ENCODE measurements at places on chromosomes 3 and 15.

- DNase-seq = peak; percentile 40
These were observed 178.8 kb downstream of the NSMCE3 start for GRCh38 chr15:29090617-29091466.

GRCh38 chr3:162139841-162140240, 643.2 kb downstream of the OTOL1 start:
- no peak for DNase-seq

- DNase-seq = no peak
These were observed 18.8 kb downstream of the ATG7 start for GRCh38 chr3:11290743-11291680.

DNA sequence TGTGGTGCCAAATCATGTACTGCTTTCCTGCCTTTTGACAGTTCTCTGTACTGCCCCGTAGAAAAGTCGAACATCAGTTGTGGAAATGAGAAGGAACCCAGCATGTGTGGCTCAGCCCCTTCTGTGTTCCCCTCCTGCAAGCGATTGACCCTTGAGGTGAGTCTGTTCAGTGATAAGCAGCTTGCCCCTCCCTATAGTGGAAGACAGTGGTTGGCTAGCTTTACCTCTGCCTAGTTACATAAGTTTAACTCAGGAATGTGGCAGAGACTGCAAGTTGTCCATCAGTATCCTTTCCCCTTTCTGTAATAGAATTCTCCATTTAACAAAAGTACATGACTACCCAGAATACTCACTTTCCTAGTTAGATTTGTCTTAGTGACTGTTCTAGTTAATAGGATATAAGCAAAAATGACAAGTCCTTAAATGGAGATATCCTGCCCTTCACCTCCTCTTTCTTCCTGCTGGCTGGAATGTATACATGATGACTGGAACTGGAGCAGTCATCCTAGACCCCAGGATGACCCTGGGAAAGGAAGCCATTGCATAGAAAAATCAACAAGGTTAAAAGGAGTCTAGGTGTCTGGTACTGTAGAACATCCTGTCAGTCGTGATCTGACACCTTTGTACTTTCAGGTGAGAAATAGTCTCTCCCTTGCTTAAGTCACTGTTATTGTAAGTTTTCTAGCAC, 10.6 kb downstream of the SETMAR start:
- no peak for DNase-seq

DNA sequence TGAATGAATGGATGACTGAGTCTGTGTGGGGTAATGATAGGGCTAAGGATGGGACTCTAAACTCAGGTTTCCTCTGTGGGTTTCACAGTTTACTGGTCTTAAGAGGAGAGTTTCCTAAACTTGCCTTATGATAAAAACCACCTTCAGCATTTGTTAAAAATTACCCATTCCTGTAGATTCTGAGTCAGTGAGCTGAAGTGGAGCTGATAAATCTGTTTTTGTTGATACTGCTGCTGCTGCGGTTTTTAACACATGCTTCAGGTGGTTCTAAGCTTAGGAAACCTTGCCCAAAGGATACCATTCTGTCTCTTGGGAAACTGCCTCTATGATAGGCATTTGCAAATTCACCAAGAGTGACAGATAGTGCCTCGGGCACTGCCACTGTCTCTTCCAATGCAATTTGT, 52.6 kb downstream of the MECOM start:
- no peak for DNase-seq

GRCh38 chr3:107013641-107014040, 363.6 kb upstream of the CCDC54 start:
- DNase-seq = no peak

DNA sequence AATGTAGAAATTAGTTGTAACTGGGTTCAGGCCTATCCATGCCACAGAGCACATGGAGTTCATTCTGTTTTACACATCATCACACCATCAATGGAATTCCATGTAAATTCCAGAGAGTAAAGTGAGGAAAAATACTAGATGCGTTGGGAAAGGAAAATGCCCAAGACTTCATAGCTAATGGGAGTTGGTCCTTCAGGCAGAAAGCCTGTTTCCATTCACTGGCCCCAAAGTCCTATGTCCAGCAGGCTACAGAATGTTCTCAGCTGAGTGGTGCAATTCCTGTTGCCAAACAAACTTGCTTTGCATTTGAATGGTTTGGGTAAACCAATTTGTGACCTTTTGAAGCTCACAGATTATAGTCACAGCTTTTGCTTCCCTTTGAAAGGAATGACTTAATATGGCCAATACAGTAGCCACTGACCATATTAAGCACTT, 164.6 kb upstream of the PFN2 start:
- no peak for DNase-seq

- DNase-seq = peak; percentile 27
These were observed 799 bp downstream of the ABI3BP start for GRCh38 chr3:100992231-100993012.

DNA sequence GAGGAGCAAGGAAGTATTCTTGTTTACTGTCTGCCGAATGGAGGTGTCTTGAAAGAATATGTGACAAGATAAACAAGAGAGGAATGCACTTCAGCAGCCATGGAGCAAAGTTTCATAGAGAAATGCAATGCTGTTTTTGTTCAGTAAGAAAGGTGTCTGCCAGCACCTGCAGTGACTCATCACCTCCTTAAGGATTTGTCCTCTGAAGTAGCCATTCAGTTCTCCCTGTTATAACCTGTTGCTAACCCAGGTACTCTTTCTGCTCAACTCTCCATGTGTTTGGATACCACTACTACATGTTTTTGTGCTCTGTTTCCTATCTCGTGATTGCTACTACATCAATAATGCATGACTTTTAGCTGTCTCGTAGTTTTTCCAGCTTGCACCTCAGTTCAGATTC, 328.9 kb downstream of the CHL1 start:
- no peak for DNase-seq

DNA sequence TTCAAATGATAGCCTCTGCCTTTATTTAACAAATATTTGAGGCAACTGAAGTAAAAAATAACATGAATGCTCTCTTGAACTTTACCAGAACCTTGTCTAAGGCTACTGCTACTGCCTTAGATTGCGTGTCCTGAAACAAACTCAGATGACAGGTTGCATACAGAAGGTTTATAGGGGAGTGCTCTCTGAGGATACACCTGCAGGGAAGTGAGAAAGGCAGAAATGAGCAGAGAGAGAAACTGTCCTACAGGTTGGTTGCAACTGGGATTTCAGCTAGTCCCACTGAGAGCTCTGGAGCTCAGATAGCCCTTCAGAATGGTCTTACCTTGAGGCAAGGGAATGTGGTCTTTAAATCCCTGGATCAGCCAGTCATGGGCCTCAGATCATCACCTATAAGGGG, 165.5 kb downstream of the IL5RA start:
- no peak for DNase-seq

GRCh38 chr3:70740872-70741271, 428.4 kb upstream of the MDFIC2 start:
- no peak for DNase-seq

DNA sequence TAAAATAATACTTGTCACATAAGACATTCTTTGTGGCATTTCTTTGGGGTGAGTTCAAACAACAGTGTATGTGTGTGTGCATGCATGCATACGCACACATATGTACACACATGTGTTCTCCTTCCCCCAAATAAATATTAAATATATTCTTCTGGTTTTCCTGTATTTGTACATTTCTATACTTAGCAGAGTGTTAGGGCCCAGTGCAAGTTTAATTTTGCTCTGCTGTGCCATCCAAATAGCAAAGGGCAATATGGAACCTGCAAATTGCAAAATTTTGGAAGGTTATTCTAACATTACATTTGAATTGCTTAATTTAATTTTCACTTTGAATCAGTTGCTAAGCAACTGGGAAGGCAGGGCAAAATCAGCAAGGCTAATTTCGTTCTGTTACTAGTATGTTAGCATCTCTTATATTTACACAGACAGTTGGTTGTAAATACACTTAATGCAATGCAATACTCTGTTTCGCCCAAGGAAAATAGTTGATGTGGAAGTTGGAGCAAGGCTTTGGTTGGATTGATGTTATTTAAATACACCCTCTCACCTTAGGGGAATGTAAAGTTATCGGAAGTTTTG, 130.4 kb downstream of the ITPR1 start:
- DNase-seq = no peak

DNA sequence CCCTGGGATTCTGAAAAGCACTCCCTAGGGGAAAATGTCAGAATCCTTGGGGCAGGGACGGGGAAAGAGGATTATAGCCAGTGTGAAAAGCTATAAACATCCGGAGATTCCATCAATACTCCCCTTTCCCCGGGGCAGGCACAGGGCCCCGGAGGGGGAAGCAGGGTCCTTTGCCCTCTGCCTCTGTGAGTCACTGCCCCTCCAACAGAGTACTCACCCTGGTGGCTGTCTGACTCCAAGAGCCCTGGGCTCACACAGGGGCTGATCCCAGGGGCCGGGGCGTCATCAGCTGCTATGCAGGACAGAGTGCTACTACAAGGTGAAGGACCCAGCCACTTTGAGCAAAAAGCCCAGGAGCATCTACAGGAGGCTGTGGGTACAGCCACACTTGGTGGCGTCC, 133.0 kb upstream of the PRR20G start:
- DNase-seq = no peak

DNA sequence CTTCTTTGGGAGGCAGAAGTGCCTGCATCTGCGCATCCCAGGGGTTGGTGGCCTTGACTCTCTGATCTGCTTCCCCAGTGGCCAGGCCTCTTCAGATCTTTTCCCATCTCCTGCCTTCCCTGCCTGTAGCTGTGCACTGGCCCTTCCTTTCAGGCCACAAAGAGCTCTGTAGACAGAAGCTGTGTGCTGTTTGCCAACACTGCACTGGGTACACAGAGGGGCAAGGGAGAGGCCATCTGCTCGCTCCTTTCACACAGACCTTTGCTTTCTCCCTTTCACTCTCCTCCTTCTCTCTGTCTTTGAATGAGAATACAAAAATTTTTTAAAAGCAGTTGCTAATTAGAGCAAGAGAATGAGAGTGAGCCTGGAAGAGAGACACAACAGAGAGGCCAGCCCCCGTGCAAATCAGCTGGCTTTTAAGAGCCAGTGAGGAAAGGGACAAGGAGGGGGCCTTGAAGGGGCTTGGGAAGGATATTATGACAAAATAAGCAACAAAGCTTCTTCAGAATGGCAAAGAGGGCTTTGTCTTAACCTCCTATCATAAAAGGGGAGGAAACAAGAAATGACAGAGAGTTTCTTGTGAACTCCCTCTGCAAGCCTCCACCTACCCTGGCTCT, 170.9 kb downstream of the EPHB1 start:
- no peak for DNase-seq

DNA sequence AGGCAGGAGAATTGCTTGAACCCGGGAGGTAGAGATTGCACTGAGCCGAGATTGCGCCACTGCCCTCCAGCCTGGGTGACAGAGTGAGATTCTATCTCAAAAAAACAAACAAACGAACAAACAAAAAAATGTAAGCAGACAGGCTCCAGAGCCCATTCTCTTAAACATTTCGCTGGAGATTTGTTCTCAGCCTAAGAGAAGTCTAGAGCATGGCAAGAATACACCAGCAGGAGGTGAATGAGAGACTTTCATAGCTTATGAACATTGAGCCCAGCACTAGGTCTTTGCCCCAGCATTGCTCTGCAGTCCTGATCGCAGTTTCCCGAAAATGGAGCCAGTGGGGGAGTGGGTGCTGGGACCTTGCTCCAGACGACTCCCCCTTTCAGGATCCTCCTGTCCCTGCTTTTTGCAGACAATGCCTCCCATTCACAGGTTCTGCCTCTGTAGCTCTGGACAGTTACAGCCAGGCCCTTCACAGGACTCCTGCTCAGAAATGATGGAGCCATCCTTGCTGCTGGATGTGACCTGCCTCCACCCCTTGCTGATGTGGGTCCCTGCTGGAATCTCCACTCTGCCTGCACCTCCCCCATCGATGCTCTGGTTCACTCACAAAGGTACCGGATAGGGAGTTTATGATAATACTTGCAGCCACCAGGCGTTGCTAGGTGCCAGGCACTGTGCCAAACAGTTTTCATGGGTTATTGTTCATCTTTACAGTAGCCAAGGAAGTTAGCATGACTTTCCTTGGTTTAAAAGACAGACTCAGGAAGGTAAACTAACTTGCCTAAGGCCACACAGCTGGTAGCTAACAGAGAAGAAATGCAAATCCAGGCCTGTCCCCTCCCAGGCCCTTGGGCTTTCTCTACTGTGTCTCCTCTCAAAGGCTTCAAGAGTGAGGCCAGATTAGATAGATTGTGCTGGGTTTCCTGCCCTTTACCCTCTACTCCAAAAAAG, 329.7 kb upstream of the TLE3 start:
- no peak for DNase-seq

GRCh38 chr3:122410639-122411038, 5.2 kb downstream of the WDR5B start:
- DNase-seq = no peak

DNA sequence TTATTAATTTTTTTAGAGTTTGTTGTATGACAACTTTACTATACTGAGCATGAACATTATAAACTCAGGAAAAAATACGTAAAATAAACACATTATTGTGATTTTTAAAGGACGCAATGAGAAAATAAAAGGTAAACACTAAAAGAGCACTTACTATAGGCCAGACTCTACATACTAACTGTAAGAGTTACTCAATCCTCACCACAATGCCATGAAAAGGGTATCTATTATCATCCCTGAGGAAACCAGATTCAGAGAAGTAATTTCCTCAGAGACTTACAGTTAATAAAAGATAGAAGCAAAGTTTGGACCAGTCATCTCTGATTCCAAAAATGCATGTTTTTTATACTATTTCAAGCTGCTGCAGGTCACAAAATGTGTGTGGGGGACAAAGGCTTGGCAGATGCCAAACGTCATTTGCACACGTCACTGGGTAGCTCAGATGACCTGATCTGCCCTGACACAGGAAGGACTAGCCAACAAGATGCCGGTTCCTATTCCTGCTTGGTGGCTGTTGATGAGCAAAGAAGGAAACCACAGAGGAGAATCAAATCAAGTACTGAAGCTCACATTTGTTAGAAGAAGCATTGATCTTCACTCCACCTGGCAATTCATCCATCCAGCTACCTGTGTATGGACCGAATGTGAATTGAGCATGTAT, 42.3 kb downstream of the KLHL6 start:
- DNase-seq = no peak

- no peak for DNase-seq
These were observed 20.4 kb downstream of the CD200 start for GRCh38 chr3:112353365-112353764.

- DNase-seq = no peak
These were observed 441.4 kb downstream of the PDCD6IP start for GRCh38 chr3:34239875-34240274.

All from HEK293T (cell line).